ENCODE measurements at places on chromosomes 1 and 21.

DNA sequence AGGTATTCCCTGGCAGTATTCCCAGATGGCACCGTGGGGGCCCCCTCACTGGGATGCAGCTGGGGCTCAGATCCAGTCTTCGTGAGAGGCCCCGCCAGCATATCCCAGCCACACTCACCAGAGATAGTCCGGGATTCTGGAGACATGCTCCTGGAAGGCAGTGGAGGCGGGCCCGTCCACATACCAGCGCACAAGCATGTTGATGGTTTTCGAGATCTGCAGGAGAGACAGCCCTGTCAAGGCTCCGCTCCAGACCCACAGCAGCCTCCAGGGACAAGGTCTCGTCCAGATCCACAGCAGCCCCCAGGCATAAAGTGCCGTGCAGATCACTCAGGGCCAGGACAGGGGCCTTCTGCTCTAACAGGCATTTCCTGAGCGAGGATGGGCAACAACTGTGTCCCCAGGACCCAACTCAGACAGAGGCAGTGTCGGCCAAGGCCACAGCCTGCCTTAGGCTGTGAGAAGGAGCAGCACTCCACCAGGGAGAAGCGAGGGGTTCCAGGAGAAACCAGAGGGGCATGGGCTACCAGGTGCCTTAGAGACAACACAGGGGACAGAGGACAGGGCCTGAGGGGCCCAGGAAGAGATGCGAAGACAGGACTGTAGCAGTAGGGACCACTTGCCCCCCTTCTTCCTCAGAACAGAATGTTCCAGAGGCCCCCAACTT lies 14.8 kb downstream of the LSS start:
- no peak for DNase-seq

DNA sequence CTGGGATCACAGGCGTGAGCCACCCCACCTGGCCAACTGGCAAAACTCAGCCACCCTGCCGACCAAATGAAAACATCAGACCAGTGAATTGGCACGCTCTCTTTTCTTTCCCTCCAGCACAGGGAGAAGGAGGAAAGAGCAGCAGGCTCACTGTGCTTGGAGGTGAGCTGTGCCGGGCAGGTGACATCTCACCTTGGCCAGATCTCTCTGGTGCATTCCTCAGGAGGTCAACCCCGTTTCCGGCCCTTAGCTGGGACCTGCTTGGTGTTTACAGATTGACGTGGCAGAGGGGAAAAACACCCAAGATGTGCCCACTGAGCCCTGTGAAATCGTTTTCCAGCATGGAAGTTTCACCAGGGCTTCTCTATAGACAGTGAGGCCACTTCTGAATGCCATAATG lies 45.1 kb downstream of the TMEM51 start:
- DNase-seq, result peak; percentile 55

- no peak for DNase-seq
These were observed 90.4 kb downstream of the HS2ST1 start for GRCh38 chr1:87004857-87005256.

DNA sequence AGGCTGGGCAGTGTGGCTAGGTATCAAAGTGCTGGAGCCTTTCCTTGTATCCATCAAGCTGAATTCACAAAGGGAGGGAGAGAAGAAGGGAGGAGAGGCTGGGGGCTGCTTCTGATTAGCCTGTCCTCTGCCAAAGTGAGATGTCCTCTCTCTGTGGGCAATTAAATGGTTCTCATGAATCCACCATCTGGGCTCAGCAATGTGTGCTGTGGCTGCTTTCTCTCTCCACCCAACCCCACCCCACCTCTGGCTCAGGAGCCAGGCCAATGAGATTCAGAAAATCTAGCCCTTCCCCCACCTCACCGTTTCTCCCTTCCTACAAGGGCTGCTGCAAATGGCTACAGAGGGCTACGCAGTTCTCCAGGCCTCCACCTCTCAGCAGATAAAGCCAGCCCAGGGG lies 154.6 kb downstream of the TENT5C start:
- no peak for DNase-seq

- peak; percentile 20 for DNase-seq
These were observed 109.3 kb downstream of the KAZN start for GRCh38 chr1:14707531-14708445.

DNA sequence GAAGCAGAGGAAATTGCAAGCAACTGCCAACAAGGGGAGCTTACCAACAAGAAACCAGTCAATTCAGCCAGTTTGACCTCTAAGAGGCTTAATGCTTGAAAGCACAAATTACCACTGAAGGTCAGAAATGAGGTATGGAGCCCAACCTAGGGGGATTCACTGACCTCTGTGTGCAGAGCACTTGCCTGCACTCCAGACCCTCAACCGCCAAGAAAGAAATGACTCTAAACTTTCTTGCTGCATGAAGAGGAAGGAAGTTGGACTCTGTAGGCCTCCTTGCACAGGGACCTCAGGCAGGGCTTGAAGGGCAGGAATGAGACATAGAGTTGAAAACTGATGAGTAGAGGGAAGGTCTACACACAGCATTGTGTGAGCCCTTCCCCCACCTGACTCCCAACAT lies 10.0 kb downstream of the ARMH1 start:
- DNase-seq, result no peak
